Uterus (tissue), 4 donors: ENCODE measurements at places on chromosomes 2 and 18. TPM values are rescaled to one million over a fixed set of nuclear protein-coding genes. Genes with fewer than 3 reads are reported as not detected.

GRCh38 chr2:137316075-137316474 is 550.7 kb downstream of the THSD7B start:
- DNase-seq, result no peak

- no peak for DNase-seq
Observed at GRCh38 chr2:1567556-1568344, 154.5 kb downstream of the TPO start.

DNA sequence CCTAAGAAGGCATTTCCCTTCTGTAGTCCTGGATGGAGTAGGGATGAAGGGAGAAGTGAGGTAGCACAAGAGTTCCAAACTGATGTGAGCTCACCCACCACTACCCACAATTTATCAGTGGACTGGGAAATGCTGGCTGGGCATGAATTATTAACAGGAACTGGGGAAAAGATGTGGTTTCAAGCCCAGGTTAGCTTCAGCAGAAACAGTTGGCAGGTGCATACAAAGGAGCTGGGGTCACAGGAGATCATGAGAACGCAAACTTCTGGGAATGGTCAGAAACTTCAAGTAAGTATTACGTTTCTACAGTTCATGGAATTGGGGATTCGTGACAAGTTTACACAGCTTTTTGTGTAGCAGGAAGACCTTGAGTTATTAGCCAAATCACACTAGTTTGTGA is 5.4 kb downstream of the CCDC141 start:
- no peak for DNase-seq

- no peak for DNase-seq
Observed at GRCh38 chr2:25089605-25090315, 47.9 kb downstream of the EFR3B start.

DNA sequence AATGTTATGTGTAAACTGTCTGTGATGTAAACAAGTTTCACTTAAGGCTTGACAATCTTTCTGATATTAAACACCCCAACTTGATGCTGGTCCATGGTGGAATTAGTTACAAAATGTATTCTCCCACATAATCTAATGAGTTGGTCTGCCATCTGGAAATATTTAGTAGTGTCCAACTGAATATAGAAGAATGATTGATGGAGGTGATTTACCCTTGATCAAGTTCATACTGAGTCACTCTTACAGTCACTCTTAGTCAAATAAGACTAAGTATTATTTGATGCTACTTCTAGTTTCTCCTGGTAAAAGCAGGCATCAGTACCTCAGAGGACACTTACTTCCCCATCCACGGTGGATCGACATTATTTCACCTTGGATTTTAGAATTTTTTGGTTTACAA is 198.1 kb downstream of the SATB2 start:
- no peak for DNase-seq

- DNase-seq, result no peak
Observed at GRCh38 chr18:77486985-77487384, 237.3 kb downstream of the GALR1 start.

DNA sequence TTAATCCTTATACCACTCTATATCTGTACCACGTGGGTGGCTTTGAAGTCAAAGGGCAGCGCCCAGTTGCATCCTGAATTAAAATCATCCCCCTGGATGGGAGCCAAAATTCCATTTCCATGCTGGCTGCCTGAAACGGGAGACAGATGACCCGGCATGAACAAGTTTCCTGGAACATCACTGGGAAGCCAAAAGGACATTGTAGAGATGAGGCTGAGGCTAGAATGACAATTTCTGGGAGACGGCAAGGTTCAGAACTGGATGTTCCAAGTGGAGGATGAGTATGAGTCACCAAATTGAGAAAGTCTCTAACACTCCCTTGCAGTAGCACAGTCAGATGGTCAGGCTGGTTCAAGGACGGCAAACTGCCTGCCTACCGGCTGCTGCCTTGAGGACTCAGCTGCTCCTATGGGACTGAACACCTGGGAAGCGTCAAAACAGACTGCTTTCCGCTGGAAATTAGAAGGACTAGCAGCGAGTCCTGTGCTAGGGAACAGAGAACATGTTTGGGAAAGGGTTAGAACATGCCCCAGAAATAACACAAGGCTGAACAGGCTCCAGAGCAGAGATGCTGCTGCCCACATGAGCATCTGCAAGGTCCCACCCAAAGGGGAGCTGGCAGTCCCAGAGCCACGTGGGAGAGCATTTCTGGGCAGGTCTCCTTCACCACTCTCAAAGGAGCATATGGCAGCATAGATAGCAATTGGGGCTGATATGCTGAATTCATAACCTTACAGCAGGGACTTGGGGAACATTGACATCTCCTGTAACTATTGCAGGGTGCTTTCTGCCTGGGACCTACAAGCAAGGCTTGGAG is 32.0 kb downstream of the YPEL5 start:
- peak; percentile 71 for DNase-seq

DNA sequence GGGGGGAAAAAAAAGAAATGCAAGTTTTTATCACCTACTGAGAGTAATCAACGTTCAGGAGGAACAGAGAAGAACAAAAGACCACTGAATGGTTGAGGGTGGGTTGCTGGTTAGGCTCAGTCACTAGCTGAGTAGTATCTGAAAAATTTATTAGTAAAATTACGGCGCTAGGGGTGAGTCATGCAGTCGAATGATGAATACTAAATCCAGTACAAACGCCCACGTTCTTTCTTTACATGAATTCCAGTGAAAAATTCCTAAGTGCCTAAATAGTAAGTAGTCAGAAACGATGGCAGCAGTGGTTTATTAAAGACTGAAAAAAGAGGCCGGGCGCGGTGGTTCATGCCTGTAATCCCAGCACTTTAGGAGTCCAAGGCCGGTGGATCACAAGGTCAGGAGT is 52.0 kb downstream of the TEKT4 start:
- DNase-seq, result no peak

GRCh38 chr18:33627114-33627513 is 49.1 kb downstream of the ASXL3 start:
- DNase-seq, result no peak

- no peak for DNase-seq
Observed at GRCh38 chr2:8137801-8138200, 544.1 kb upstream of the ID2 start.

- DNase-seq, result no peak
Observed at GRCh38 chr18:35506024-35506712, 8.4 kb upstream of the INO80C start.

- DNase-seq, result no peak
Observed at GRCh38 chr2:195763866-195764265, 106.8 kb downstream of the SLC39A10 start.

The RAX gene
- not detected for total RNA-seq

The OSR1 gene
- total RNA-seq, result 4.7 TPM

The MSH6 gene
- total RNA-seq, result 32.9 TPM

The PTPN4 gene
- 35.6 TPM for total RNA-seq

The MLPH gene
- total RNA-seq, result 3.2 TPM

The SCN1A gene
- total RNA-seq, result not detected
